Activated T-cell treated with anti-CD3 and anti-CD28 coated beads, Interleukin-2, amount 50 U/mL, for 72 hours (primary cell): ENCODE measurements at places on chromosomes 3 and 15.

- DNase-seq = no peak
Measured at GRCh38 chr3:64319391-64319790, 94.1 kb upstream of the PRICKLE2 start.

DNA sequence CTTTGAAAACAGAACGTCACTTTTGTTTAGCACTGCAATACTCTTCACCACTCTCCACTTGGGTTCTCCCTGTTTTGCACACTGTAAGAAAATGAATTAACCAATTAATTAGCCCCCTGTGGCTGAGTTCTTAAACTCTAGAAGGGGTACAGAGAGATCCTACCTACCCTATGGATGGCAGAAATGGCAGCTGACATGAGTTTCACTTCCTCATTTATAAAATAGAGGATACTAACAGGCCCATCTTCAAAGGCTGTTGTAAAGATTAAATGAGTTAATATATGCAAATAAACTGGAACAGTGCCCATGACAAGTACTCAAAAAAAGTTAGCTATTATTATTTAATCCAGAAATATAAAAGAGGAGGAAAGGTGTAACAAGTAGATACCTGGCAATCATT, 36.9 kb downstream of the SUCLG2 start:
- DNase-seq = no peak

- no peak for DNase-seq
Measured at GRCh38 chr15:82890995-82891390, 61.5 kb downstream of the HOMER2 start.

GRCh38 chr3:83523470-83524073, 1435.2 kb upstream of the CADM2 start:
- DNase-seq = peak; percentile 5

GRCh38 chr15:99961011-99961441, 227.8 kb upstream of the LYSMD4 start:
- peak; percentile 37 for DNase-seq

GRCh38 chr3:79414035-79414434, 353.8 kb downstream of the ROBO1 start:
- no peak for DNase-seq

GRCh38 chr3:125317761-125318160, 57.4 kb downstream of the ZNF148 start:
- DNase-seq = no peak

- peak; percentile 50 for DNase-seq
Measured at GRCh38 chr15:94287794-94288246, 56.5 kb downstream of the MCTP2 start.

- no peak for DNase-seq
Measured at GRCh38 chr15:57537072-57537471, 54.6 kb upstream of the MYZAP start.

DNA sequence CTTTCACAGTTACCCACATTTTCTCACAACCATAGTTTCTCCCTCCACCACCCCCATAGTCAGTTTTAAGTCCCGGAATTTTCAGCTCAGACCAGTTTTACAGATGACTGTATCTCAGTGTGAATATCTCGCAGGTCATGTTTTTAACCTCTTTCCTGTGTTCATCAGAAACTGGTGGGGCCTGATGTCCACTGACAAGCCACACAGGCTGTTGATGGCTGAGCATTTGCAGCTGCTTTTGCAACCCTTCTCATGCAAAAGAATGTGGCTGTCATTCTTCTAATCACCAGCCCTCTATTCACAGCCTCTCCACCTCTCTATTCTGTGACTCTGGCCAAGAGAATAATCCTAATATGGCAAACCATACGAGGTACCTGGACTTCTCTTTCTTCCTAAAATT, 8.5 kb downstream of the GYG1 start:
- no peak for DNase-seq

DNA sequence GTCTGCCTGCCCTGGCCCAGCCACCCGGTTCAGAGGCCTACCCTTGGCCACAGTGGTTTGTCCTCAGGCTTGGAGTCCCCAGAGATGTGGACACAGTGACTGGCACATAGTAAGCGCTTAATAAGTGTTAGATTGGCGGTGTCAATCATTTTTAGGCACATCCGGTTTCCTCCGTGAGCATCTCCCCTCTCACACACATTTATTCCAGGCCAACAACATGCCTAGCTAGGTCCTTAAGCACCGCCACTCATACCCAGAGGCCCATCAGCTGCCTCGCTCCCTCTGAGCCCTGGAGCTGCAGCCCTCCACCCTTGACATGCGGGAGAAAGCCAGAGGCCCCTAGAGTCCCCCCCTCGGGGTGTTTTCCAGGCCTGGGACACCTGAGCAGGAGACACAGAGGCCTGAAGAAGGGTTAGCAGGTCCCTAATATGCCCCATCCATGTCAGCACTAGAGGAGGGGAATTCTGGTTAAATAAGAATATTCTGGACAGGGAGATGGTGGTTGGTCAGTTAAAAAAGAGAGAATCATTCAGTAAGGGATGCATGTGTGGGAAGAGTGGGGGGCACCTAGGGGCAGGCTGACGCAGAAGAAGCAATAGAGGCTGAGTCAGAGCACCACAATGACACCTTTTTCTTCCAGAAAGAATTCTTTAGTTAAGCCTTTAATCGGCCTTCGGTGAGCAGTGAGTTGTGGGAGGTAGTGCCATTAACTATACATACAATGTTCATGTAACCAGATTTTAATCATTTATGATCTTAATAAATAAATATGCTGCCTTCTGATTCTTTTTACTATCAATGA, 22.3 kb downstream of the NR2F2 start:
- no peak for DNase-seq

DNA sequence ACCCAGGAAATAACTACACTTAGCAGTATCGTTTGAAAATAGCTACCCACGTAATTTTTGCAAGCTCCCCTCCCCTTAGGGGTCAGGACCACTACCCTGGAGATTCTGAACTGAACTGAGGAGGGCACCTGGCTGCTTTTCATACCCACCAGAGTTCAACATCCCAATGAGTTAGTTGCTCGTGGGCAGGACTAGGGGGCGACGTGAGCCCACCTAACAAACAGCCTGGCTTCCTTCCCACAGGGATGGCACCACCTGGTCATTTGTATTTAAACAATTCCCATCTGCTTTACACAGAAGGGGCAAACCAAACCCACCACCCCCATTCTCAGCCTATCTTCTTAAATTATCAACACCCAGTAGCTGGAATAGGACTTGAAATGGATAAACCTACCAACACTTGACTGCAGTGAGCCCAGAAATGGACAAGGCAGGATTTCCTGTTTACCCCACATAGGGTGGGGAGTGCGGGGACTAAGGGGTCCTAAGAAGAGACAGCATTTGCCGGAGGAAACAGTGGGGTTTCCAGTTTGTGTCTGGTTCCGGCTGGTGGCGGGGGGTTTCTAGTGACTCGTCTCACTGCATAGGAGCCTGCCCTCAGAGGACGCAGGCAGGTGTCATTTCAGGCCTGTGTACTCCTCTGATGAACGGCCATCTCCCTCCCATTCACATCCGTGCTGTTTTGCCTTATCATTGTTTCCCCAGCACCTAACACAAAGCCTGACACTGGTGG, 11.6 kb upstream of the VGLL4 start:
- peak; percentile 38 for DNase-seq

GRCh38 chr3:9291821-9292410, 42.5 kb upstream of the SRGAP3 start:
- no peak for DNase-seq

DNA sequence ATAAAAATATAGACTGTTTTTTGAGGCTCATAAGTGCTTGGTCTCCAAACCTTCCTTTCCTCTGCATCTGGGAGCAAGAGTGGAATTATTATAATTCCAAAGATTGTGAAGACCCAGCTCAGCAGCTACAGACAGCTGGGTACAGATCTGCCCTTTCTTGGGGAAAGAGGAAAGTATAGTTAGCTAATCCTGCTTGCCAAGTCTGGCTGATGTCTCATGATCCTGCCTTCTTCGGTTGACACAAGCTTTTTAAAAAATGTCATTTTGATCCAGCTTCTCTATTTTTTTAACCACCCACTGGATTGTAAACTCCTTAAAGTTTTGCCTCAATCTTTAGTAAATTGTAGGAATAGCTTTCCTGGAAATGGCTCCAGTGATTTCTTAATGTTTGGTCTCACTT, 181.1 kb downstream of the LRTM1 start:
- no peak for DNase-seq

DNA sequence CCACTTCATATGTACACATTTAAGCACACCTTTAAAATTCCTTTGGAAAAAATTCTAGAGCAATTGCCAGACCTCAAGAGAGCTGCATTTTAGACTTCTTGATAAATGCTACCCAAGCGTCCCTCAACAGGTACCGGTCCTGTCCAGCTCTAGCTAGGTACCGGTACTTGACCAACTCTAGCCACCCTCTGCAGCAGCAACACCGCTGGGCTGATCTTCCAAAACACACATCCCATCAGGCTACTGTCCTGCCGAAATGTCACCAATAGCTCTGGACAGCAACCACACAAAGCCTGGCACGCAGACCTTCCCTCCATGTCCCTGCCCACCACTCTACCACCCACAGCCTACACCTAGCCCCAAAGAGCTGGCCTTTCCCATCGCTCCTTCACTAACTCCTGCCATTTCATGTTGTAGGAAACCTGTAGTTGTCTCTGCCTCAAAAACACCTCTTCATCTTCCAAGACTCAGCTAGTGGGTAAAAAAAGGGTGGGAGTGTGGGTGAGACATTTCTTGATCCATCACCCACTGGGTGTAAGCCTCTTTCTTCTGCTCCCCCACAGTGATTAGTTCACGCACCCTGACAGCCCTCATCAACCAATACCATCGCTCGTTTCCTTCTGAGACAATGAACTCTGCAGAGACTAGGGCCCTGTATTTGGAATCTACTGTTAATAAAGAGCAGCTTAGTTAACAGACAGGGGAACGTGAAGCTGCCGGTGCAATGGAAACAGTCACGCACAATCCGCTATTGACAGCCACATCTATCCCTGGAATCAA, 6.8 kb downstream of the CHSY1 start:
- no peak for DNase-seq

GRCh38 chr3:139218046-139218445, 125.8 kb upstream of the MRPS22 start:
- DNase-seq = no peak

DNA sequence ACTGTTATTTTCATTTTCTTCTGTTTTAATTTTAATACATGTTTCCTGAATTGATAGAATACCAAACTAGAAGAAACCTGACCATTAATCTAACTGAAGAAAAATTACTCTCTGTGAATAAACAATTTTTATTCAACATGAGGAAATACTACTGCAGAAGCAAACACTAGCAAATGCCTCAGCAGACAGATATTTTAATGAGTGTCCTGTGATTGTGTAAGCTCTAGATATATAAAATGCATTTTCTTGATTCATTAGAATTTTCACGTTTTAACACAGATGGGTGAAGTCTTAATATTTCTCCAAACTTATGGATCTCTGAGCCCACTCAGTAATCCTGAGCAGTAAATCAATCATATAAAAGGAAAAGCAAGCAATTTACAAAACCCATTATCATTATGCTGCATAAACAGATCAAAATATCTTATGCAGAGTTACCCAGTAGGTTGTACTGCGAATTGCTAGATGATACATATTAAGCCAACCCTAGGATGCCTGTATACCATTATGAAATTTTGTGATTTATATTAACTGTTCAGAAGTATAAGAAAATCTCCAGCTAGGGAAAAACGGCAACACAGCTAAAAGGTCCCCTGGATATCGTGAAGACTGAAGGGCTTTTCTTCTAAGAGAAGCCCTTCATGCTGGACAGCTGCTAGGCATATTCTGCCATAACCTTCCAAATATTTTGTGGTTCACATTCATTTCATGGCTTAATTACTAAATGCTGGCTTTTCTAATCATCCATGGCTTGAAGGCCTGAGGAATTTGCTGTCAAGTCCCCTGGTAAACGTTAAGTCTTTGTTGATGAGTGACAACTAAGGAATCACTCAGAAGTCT, 157.7 kb upstream of the TGFBR2 start:
- DNase-seq = no peak

- no peak for DNase-seq
Measured at GRCh38 chr3:72953325-72953956, 43.2 kb upstream of the PPP4R2 start.

GRCh38 chr15:81297603-81298575, 26.1 kb downstream of the STARD5 start:
- no peak for DNase-seq

DNA sequence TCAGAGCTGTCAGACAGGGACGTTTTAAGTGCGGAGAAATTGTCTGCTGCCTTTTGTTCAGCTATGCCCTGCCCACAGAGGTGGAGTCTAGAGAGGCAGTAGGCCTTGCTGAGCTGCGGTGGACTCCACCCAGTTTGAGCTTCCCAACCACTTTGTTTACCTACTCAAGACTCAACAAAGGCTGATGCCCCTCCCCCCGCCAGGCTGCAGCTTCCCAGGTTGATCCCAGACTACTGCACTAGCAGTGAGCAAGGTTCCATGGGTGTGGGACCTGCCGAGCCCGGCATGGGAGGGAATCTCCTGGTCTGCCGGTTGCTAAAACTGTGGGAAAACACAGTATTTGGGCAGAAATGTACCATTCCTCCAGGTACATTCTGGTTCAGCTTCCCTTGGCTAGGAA, 282.1 kb downstream of the VGLL3 start:
- no peak for DNase-seq

GRCh38 chr15:96285305-96285704, 45.2 kb upstream of the NR2F2 start:
- DNase-seq = no peak

DNA sequence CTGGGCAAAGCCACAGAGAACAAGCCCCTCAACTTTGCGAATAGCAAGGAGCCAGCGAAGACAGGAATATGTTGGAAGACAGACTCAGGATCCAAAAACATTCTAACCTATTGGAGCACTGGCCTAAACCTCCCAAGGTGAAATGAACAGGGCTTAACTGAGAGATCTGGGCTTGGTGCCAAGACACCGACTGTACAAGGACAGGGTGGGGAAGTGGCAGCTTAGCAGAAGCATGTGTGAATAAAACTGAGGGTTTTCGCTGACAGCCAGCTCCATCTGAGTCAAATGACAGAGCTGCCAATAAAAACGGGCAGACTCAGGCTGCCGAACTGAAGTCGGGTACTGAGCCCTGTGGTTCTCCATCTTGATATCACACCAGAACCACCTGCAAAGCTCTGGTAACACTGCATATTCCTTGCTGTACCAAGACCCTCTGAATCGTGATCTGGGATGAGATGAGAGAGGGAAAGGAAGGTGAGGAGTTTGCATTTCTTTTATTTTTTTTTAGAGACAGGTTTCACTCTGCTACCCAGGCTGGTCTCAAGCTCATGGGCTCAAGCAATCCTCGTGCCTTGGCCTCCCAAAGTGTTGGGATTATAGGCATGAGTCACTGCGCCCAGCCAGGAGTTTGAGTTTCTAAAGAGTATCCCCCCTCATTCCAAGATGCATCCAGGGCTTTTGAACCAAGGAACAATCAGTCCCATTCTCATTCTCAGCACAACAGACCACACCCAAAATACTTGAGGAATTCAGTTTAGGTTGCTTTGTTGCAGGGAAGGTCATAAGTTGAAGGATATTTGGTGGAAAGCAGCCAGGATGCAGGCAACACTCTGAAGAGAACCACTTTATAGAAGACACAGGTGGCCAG, 6.0 kb upstream of the PLCB2 start:
- peak; percentile 29 for DNase-seq

- DNase-seq = no peak
Measured at GRCh38 chr3:55923207-55923606, 436.1 kb upstream of the WNT5A start.
